Thymus (tissue), 14 donors: ENCODE measurements at places on chromosomes 3 and 15.
A peak's percentile ranks its signal among the peaks of the same experiment; 100 is the strongest.

DNA sequence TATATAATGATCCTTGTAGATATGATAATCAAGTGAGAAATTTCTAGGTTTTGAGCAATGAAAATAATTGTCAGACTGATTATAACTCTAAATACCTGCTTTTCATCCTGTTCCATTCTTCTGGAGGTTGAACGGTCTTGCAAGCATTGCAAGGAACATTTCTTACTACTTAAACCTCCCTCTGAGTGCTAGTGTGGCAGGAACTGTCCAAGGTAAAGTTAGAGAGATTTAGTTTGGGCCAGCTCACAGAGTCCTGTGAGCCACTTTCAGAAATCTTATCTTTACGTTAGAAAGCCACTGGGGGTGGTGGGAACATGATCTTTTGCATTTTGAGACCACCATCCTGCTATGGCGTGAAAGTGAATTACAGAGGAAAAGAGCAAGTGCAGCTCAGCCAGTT, 121.1 kb upstream of the NPHP3 start:
- DNase-seq, result no peak

GRCh38 chr15:40929660-40930429, 705 bp downstream of the DLL4 start:
- no peak for DNase-seq

DNA sequence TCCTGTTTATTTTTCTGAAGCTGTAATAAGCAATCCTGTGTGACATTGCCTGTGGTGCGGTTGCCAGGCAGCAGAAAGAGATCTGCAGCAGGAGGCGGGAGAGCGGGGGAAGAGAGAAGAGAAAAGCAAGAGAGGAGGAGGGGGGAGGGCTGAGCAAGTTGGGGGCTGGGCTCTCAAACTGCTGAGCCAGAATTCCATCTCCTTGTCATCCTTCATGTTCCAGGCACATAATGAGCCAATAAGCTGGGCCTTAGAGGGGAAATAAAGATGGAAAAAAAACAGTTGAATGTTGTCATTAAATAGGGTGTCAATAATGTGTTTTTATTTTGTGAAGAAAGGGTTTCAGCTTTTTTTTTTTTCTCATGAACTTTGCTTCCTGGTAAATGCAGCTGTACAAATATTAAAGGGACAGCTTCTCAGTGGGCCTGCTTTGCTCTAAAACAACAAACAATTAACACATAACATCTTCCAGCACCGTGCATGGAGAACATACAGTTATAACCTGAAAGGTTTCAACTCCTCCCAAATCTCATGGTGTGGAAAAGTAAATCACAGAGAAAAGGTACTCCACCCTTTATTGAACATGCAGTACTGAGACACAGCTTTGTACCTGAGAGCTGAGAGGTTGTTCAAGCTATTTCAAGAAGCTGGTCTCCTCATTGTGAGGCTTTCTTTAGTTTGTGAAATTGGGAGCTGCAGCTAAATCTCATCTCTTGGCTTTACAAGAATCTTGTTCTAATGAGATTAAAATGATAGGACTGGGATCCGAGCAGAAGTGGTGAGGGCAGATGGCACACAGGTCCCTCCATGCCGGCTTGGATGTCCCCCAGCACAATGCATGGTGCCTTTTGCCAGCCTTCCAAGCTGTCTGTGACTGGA, 451.1 kb upstream of the KCNMB2 start:
- peak; percentile 67 for DNase-seq

GRCh38 chr3:151168269-151169094, 34.5 kb downstream of the GPR171 start:
- peak; percentile 65 for DNase-seq

DNA sequence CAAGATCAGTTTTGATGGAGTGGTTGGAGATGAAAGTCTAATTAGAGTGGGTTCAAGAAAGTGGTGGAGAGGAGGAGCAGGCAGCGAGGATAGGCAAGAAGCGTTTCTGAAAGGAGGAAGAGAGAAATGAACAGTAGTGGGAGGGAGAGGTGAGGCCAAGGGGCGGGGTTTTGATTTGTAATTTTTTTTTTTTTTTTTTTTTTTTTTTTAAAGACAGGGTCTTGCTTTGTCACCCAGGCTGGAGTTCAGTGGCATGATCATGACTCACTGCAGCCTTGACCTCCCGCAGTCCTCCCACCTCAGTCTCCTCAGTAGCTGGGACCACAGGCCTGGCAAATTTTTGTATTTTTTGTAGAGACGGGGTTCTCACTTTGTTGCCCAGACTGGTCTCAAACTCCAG, 36.6 kb downstream of the MRAS start:
- DNase-seq, result no peak

DNA sequence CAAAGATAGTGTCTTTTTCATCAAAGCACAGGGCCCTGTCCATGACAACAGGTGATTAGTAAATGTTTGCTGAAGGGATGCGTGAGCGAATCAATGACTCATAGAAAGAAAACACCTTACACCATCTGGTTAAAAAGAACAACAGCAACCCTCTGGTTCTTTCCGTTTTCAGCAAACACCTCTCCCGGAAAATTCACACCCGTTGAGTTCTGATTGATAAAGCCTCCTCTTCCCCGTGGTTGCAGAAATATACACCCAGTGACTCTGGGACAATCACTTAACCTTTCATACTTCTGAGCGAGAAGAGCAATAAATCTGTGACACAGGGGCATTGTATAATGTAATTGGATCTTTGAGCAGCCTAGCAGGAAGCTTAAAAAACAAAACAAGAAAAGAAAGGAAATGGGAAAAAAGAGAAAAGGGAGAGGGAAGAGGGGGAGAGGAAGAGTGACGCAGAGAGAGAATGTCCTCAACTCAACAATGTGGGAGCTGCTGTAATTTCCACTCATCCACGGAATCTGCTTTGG, 37.6 kb downstream of the ADAMTS9 start:
- DNase-seq, result no peak

- no peak for DNase-seq
Observed at GRCh38 chr15:66085128-66085527, 168.4 kb downstream of the MEGF11 start.

GRCh38 chr3:30691944-30692343, 85.5 kb downstream of the TGFBR2 start:
- DNase-seq, result no peak

DNA sequence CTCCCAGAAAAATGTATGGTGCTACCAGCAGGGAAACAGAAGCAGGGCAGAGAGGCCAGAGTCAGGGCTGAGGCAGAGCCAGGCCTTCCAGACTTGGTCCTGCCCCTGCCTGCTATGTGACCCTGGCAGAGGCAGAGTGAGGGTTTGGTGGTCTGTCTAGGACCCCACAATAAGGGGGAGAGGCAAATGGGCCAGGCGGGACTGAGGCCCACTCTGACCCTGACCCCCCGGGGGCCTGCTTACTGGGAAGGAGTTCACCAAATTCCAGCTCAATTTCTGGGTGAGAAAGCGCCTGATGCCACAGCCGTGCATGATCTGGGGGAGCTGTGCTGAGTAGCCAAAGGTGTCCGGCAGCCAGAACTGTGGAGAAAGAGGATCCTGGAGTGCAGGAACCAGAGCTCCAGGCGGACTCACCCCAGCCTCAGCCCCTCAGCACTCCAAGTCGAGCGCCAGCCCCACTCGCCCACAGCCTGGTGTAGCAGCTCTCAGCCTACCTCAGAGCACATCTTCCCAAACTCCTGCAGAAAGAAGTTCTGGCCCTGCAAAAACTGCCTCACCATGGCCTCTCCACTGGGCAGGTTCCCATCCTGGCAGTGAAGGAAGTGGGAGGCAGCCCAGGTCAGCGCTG, 6.9 kb downstream of the MAN2C1 start:
- no peak for DNase-seq
